ENCODE measurements at places on chromosomes 3 and 15.

- DNase-seq = no peak
Measured at GRCh38 chr3:178964551-178964950, 107.1 kb downstream of the ZMAT3 start.

DNA sequence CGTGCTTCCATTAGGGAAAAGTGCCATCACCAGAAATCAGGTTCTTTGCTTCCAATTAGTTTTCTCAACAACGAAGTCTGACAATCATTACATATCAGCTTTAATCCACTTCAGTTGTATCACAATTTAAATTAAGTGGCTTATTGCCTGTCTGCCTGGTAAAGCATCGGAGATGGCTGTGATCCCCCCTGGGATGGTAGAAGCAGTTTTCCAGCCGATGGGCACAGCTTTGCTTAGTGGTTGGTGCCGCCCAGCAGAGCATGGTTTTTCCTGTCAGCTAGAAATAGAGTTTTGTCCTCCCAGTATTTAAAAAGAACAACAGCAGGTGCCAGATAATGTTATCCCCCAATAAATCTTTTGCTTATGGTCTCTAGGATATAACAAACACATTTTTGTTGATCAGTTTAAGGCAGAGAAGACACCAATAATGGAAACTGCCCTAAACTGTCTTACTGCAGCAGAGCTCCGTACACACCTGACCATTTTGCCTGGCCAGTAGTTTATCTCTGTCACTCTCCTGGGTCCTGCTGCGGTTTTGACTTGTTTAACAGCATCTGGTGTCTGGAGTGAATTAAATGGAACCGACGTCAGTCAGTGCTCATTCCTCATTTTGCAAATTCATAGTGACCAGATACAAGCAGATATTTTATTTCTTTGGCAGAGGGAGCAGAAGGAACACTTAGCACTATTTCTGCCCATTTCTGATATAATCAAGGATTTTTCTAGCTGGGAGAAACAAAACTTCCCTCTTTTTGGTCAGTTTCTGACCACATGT is 79.1 kb downstream of the SLC49A4 start:
- DNase-seq = no peak

DNA sequence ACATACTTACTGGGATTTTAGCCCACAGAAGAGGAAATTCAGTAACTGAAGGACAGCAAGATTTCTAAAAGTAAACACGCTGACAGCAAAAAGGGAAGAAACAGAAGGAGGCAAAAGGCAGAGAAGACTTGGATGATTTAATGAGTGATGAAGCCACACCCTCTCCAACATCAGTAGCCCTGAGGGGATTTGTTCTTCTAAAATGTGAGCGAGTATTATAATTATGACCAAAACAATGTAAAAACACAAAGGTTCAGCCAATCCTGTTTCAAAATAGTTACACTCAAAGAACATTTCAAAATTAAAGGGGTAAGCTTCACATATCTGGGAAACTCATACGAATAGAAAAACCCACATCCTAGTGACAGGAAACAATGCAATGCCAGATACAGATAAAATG is 25.0 kb downstream of the MCCC1 start:
- DNase-seq = no peak

GRCh38 chr15:78982736-78983135 is 37.9 kb upstream of the CTSH start:
- DNase-seq = no peak

- no peak for DNase-seq
Measured at GRCh38 chr3:122967356-122967755, 60.2 kb downstream of the SEMA5B start.
